ENCODE measurements at places on chromosomes 6 and 20.

DNA sequence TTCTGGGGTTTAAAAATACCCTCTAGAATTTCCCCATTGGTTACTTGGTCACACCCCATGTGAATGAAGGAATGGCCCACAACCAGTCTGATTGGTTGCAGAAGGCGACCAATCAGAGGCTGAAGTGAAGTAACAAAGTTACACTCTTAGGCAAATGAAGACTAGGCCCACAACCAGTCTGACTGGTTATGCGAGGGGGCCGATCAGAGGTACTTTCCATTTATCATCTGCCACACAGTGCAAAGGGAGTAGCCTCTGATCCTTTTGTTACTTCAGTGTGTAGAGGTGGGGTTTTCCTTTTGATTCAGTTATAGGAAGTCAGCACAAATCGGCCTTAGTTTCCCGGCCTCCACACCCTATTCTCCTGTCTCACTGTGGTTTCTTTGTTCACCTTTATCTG, 61.2 kb upstream of the SGK1 start:
- DNase-seq = no peak

DNA sequence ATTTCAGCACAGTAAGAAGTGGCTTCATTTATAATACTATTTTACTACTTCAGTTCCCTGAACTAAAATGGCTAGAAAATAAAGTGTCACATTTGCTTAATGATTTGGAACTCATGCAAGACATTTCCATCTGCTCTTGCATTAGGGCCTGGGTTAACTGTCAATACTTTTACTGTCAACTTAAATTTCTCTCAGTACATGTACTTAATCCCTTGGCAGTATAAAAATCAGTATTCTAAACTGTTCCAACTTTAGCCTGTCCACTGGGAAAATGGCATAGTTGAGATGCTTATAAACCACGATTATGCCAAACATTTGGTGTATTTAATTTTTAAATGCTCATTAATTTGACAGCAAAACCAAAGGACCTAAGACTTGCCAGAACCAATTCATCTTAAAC, 154.5 kb downstream of the ASCC3 start:
- DNase-seq = peak; percentile 40

DNA sequence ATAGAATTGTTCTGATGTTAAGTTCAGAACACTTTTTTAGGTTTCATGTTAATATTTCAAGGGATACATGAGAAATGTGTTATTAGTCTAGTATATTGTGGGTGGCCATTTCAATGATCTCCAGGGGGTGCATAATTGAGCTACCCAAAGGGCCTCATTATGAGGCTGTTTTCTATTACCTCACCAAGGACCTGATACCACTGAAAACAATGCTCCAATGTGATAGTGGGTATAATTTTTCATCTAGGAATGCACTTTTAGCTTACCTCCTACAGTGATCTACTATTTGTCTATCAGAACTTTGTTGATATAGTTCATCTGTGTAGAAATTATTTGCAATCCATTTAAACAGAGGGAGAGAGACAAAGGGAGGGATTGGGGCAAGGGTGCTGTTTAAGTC, 106.8 kb upstream of the HS3ST5 start:
- DNase-seq = no peak

GRCh38 chr20:34512955-34513419, 3.2 kb upstream of the DYNLRB1 start:
- DNase-seq = no peak

- peak; percentile 54 for DNase-seq
Observed at GRCh38 chr20:62702895-62703852, 5.5 kb upstream of the NTSR1 start.

DNA sequence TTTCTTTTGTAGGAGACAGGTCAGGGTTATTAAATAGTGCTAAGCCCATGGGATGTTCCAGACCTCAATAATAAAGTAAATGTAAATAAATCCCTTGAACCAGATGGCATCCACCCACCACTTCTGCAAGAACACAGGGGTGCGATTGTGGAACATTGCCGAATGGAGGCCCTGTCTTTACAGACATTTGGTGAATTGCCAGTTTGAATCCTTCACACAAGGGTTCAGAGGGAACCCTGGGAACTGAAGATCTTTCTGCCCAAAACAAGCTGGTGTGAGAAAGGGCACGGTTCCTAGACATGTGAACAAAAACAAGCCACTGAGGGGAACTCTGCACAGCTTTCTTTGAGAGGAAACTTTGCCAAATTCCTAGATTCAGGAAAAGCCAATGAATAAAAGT, 30.2 kb upstream of the RNF8 start:
- DNase-seq = no peak

DNA sequence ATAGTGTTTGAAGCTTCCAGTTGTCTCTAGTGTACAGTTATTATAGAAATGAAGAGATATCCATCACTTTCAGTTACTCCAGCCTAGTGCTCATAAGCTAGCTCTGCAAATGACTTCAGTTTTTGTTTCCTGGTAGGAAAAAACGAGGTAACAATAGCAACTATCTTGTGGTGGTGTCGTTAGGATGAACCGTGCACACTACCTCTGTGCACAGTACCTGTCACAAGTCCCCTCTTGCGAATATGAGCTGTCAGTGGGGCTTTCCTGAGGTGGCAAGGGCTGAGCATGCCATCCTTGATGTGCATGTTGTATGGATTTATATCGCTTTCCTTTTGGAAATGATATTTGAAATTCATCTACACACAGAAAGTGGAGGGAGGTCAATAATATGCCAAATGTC, 151.8 kb downstream of the ARID1B start:
- no peak for DNase-seq

- no peak for DNase-seq
Observed at GRCh38 chr6:20411544-20411943, 9.9 kb downstream of the E2F3 start.

GRCh38 chr6:169867751-169868191, 116.3 kb downstream of the ERMARD start:
- DNase-seq = no peak

- DNase-seq = no peak
Observed at GRCh38 chr20:1297486-1297885, 31.4 kb downstream of the SNPH start.

GRCh38 chr20:11431621-11432020, 486.1 kb upstream of the BTBD3 start:
- DNase-seq = peak; percentile 65

DNA sequence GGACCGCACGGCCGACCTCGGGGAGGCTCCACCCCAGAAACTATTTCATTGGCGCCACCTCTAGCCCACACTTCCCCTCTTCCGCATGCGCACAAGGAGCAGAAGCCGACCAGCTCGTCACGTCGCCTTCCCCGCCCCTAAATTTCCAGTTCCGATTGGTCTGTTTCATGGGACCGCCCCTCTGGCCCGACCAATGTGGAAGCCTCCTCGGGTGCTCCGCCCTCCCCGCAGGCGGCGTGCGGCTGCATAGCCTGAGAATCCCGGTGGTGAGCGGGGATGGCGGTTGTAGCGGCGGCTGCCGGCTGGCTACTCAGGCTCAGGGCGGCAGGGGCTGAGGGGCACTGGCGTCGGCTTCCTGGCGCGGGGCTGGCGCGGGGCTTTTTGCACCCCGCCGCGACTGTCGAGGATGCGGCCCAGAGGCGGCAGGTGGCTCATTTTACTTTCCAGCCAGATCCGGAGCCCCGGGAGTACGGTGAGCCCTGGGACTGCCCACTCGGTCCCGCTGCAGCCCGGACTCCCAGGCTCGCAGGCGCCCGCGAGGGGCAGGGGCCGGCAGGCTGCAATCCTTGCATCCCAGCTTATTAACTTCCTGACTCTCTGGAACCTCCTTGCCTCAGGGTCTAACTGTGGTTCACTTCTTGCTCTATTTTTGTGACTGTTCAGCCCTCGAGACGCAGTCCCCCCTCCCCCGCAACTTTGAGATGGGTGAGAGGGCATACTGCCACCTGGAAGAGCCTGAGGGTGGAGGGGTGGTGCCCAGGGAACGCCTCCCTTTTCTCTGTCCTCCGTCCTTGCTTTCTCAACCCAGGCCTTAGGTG, at the start of gene BCKDHB:
TSS of gene BCKDHB (plus strand) at position 254 of the 818 bp plus-strand sequence. CDS start at position 277, 23 bp downstream.
- DNase-seq = peak; percentile 84

DNA sequence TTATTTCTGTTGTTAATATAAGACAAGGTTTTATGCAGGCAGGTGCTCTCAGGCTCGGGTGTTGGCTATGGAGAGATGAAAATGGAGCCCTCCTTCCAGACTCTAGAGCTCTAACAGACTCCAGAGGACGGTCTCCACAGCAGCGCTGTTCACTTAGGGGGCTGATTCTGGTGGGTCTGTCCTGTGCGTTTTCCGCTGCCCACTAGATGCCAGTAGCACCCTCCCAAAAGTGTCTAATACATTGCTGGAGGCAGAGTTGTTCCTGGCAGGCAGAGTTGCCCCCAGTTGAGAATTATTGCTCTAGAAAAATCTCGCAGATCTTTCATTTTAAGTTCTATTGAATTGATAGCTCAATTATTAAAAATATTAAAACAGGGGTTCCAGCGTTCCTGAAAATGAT, 109.9 kb downstream of the MAP3K4 start:
- no peak for DNase-seq

All from AG04449 (cell line).